NCI-H524 treated with DMSO at 0.1 percent for 48 hours (cell line): ENCODE measurements at places on chromosomes 1 and 21.
A peak's percentile ranks its signal among the peaks of the same experiment; 100 is the strongest.

- no peak for DNase-seq
Observed at GRCh38 chr1:111195002-111195684, 5.3 kb downstream of the DENND2D start.

- no peak for DNase-seq
Observed at GRCh38 chr1:978069-978834, 3.6 kb downstream of the PERM1 start.

DNA sequence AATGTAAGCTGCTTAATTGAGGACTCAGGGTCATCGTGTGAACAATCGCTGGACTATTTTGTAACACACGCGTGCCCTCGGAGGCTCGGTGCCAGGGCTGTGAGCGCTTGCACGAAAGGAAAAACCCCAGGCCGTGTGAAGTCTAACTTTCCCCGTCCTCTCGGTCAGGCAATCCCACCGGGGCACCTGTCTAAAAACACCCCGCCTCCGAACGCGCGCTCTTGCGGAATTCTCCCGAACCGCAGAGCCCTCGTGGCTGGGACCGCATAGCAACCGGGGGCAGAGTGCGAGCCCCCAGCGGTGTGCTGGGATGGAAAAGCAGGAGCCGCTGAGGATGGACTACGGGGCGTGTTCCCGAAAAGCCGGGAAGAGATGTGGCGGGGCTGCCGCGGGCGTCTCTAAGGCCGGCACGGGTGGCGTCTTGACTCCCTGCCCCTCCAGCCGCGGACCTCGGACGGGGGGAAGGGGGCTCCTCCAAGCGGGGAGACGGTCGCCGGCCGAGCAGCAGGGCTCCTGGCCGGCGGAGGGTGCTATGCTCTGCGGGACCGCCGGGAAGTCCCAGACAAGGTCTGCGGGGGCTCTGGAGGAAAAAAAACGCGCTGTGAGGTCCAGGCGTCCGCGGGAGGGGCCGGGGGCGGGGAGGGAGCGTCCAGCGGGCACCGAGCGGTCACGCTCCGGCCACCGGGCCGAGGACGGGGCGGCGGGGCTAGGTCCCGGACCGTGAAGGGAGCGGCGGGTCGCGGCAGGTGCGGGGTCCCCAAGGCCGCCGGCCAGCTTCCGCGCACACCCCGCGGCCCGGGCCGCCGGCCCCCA lies 936 bp downstream of the ZBTB21 start:
- DNase-seq, result no peak

- DNase-seq, result no peak
Observed at GRCh38 chr1:203454986-203455471, 20.6 kb upstream of the PRELP start.

DNA sequence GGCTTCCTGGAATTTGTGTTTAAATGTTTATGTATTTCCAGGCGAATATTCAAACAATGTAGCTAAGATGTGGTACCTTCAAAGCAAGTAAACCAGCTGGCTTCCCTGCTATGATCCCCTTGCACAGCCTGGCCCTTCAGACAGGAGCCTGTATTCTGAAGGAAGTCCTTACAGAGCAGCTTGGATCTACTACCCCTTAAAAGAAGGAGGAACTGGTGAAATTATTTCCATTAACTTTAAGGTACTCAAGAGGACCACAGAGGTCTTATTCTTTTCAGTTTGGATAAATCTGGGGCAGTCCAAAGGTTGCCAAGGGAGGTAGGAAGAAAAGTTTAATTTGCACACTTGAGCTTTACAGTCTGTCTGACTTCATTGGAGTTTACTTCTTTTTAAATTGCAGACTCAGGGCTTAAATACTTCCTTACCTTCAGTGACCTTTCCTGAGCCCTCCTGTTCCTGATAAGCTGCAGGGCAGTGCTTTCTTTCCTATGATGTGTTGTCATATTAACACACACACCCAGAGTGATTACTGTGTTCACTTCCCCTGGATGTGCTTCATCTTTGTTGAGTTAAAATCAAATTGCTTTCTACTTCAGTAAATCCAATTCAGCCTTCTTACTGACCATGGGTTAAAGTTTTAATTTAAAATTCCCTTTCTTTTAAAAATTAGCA lies 40.5 kb downstream of the DISC1 start:
- no peak for DNase-seq

- DNase-seq, result no peak
Observed at GRCh38 chr1:162688521-162688920, 56.3 kb downstream of the DDR2 start.

DNA sequence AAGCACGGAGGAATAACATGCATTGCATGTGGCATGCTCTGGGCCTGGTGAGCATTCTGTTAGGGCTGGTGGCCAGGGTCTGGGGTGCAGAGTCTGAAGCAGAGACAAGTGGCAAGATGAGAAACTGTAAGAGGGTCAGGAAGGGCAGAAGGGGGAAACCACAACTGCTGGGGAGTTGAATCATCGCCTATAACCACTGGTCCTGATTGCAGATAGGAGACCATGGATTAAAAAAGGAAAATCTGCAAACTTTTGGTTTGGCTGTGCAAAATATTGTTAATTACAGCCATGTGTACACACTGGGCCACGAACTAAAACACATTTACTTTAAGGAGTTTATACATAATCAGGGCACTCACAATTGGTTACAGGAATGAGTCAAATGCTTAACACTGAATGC lies 76.6 kb downstream of the TGFBR3 start:
- DNase-seq, result no peak

DNA sequence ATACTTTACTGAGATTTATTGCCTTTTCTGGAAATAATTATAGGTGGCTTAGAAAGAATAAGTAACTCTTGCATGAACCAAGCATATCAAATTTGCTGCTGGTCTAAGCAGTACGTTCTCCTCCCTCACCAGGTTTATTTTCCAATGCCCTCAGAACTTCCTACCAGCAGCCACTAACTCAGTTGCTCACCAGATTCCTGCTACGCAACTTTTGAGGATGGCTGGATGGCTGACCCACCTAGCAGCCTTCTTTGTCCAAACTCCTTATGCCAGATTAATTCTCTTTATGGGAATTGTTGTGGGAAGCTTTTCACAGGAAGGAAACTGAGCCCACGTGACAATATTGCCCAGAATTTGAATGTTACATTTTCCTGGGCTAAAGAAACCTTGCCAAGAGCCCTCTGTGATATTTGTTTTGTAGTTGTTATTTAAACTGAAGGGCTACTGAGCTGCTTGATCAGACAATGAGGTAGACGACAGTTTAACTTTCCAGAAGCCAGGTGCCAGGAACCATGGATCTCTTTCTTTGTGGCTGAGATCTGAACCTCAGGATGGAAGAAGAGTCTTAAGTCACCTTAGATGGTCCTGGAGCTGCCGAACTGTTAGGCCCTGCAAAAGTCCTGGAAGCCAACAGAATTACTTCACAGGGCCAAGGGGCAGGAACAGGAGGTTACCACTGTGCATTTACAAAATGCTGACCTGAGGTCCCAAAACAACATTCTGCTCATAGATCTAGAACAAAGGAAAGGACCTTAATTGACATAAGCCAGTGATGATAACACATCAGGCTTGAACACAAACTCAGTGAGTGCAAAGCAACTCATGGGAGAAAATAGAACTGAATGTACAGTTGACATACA lies 85.5 kb upstream of the ATP1A1 start:
- DNase-seq, result no peak

DNA sequence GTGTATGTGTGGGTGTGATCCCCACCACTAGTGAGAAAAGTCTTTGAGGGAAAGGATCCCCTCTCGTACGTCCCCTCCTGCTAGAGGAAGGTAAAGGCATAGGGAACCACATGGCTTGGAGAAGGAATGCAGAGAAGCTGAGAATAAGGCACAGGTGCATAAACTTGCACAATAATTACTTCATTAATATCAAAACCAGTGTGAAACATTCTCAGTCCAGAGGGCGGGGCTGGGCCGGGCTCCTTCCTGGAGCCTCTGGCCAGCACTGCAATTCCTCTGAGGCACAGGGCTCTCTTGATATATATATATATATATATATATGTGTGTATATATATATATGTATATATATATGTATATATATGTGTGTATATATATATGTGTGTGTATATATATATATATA lies 162.6 kb downstream of the TSEN15 start:
- no peak for DNase-seq

DNA sequence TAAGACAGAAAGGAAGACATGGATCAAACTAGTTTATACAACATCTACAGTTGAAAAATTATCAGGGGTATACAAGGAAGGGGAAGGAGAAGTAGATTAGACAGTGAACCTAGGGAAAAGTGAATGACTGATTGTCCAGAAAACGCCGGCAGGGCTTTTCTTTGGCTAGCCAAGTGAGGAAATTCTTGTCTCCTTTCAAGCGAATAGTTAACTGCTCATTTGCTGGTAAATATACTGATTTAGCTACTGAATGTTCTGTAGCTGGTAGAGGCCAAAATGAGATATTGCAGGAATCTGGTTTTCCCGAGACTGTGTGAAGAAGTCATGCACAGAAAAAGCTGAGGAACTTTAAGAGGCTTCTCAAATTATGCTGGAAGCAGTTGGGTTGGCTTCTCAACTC lies 128.5 kb upstream of the ZNHIT6 start:
- no peak for DNase-seq

- no peak for DNase-seq
Observed at GRCh38 chr1:82139751-82140468, 339.2 kb downstream of the ADGRL2 start.

DNA sequence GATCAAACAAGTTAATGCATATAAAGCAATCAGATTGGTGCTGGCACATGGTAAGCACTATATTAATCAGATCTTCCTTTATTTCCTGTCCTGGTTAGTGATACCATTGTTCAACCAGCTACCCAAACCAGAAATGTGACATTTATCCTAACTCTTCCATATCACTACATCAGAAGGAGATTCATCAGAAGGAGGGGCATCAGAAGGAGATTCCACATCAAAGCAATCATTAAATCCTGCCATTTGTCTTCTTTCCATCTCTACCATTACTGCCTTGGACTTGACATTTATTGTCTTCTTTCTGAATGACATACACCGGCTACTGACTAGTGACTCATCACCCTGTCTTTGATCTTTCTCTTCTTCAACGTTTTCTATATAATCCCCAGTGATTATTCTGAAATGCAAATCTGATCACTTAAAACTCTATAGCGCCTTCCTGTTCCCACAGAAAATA lies 75.0 kb downstream of the DNM3 start:
- DNase-seq, result no peak

- no peak for DNase-seq
Observed at GRCh38 chr1:202959276-202959620, 1.1 kb upstream of the ADIPOR1 start.

GRCh38 chr1:28595412-28596191 lies 3.5 kb downstream of the RAB42 start:
- no peak for DNase-seq

- no peak for DNase-seq
Observed at GRCh38 chr1:185894791-185895190, 160.6 kb downstream of the HMCN1 start.

GRCh38 chr1:164226977-164227376 lies 332.0 kb upstream of the PBX1 start:
- no peak for DNase-seq

GRCh38 chr1:219534991-219535390 lies 77.9 kb downstream of the ZC3H11B start:
- no peak for DNase-seq

DNA sequence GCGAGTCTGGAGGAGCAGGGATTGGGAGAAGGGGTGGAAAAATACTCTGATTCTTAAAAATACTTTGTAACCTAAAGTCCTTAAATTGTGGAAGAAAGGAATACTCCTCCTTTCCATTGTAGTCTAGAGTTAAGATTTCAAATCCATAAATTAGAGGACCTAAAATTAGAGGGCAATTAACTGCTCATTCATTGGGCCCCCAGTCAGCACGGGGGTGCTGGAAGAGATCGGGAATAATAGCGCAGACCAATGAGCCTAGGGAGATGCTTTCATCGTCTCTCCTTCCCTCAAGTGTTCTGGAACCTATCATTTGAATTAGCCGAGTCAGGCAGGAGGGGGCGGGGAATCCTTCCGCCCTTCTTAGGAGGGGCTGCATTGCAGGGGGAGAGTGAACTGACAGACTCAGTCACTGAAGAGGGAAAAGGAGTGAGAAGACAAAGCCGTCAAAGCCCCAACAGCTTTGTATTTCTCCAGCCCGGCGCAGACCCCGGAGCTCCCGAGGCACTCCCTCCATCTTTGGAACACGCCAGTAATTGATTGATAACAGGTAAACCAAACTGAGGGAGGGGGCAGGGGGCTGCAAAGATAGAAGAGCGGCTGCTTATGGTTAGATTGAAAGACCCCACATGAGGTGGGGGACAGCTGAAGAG lies at the start of gene MLLT11:
TSS of gene MLLT11 (plus strand) at position 391 of the 650 bp plus-strand sequence. CDS start 6,828 bp downstream, outside the sequence.
- DNase-seq, result peak; percentile 68

GRCh38 chr1:54811066-54811465 lies 9.9 kb upstream of the TTC22 start:
- DNase-seq, result no peak

- no peak for DNase-seq
Observed at GRCh38 chr1:74842726-74843125, 109.8 kb downstream of the TYW3 start.

GRCh38 chr1:159825564-159825963 lies 1.1 kb upstream of the SLAMF8 start:
- no peak for DNase-seq

DNA sequence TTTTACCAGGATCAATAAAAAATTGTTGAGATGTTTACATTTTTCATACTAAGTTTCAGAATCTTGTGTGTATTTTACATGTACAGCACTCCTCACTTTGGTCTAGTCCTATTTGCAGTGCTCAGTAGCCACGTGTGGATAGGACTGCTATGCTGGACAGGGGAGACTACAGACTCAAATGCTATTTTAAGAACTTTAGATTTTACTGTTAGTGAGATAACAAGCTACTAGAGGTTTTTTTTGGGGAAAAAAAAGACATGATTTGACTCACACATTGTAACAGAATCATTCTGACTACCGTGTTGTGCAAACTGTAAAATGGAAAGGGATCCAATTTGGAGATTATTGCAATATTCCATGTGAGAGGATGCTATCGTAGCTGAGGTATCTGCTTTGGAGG lies 418.9 kb upstream of the PRMT6 start:
- DNase-seq, result no peak

DNA sequence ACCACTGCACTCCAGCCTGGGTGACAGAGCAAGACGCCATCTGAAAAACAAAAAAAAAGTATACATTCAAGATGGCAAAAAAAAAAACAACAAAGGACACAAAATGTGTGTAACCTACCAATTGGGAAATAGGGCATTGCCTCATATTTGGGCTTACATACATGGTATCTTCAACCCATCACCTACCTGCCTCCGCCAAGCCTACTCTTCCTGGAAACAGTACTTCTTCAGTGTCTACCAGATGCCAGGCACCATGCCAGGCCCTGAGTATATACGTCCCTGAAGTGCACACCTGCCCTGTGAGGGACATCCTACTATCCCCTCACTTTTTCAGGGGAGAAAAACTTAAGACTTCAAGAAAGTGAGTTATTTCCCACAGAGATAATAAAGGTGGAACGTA lies 160.2 kb downstream of the TOMM20 start:
- no peak for DNase-seq

DNA sequence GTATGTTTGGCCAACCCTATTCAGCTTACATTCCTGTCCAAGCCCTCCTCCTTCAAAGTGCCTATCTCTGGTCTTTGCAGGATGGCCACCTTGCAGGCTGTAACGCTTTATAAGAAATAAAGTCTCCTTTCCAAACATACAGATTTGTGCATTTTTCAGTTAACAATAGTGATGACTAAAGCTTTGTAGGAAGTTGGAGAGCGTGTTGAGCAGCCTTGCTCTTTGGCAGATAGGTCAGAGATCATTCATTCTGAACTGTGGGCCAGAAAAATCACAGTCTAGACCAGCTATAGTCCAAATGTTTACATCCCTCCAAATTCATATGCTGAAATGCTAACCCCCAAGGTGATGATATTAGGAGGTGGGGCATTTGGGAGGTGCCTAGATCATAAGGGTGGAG lies 34.0 kb upstream of the FAM89A start:
- no peak for DNase-seq
